ENCODE measurements at places on chromosomes 3 and 15. TPM values are rescaled to one million over a fixed set of nuclear protein-coding genes. Genes with fewer than 3 reads are reported as not detected.

DNA sequence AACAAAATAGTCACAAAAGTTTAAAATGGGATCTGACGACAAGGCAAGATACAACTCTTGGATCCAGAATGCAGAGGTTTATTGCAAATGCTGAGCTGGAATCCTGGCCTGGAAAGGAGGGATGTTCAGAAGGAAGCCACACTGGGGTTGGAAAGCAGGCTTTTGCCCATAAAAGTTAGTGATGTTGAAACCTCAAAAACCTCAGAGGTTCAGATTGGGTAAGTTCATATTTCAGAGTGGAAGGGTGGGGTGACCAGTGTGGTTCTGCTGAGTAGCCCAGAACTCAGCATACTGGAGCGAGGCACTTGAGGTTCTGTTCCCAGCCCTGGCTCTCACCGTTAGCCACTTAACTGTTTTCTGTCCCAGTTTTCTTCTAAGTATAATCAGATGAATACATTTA is 114.0 kb upstream of the OSTN start:
- no peak for DNase-seq

TTC23 gene
- 16.3 TPM for polyA plus RNA-seq

- no peak for DNase-seq
Measured at GRCh38 chr3:32132706-32133105, 26.3 kb downstream of the GPD1L start.

DNA sequence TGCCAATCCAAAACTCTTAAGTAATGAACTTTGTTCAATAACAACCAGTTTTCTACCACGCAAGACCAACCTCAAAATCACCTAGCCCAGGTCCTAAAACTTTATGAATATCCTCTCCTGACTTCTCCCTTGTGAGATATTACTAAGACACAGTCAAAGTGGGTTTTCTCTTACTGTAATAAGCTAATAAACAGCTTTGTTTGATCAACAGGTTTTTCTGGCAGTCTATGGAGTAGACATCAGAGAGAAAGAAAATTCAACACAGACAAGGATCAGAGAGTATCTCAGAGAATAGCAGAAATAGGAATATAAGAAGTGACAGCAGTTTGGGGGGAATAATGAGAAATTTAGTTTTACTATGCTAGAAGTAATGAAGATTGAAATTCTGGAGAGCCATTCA is 79.6 kb downstream of the NR2E3 start:
- no peak for DNase-seq

DNA sequence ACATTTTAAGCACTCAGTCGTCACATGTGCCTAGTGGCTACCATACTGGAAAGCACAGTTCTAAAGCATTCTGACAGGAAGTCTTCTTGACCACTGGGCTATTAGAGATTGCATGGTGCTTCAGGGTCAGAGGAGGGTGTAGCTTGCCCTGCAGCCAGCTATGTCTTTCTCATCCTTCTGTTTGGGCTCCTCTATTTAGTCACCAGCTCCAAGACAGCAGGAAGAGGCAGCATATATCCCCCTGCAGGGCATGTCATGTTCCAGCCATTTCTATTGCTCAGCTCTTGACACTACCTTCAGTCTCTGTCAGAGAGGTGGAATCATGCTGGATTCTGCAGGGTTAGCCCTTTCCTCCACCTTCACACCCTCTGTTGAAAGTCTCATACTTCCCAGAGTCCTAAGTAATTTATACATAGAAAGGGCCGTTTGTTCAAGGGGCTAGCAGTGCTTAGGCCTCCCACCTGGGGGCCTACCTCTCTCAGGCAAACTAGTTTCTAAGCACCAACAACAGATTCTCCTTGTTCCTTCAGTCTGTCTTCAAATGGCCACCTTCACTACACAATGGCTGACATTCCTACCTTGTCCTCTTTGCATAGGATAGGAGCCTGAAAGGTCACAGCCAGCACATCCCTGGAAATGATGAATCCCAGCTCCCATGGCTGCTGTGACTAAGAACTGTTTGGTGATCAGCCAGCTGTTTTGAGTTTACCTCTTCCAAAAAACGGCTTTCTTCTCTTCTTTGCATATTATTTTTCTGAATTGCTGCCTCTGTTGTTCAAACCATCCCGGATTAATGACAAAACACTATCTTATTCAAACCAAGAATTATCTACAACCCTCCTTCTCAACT is 115.7 kb upstream of the BFSP2 start:
- no peak for DNase-seq
